ENCODE measurements at places on chromosomes 2 and 18.

- DNase-seq: no peak
Observed at GRCh38 chr2:20157193-20157891, 67.6 kb downstream of the SDC1 start.

GRCh38 chr18:67599277-67599676 lies 82.8 kb upstream of the DSEL start:
- no peak for DNase-seq

GRCh38 chr2:33497221-33497650 lies 20.8 kb downstream of the RASGRP3 start:
- no peak for DNase-seq

- peak; percentile 66 for DNase-seq
Observed at GRCh38 chr2:162317861-162318327, 590 bp downstream of the IFIH1 start.

DNA sequence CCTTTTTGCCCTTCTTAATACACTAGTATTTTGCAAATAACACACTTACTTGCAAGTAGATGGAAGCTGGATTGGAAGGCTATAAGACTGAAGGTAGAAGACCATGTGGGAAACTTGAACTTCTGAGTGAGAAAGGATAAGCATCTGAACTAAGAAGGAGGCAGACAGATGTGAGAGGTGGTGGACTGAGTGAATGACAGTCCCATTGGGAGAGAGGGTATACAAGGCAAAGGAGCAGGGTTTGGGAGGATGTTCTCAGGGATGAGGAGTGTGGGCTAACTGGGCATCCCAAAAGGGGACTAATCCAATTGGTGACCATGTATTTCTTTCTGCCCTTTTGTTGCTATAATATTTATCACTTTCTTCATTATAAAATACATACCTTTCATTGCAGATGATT lies 20.4 kb upstream of the SESTD1 start:
- DNase-seq: no peak
